ENCODE measurements at places on chromosomes 13 and 19.

DNA sequence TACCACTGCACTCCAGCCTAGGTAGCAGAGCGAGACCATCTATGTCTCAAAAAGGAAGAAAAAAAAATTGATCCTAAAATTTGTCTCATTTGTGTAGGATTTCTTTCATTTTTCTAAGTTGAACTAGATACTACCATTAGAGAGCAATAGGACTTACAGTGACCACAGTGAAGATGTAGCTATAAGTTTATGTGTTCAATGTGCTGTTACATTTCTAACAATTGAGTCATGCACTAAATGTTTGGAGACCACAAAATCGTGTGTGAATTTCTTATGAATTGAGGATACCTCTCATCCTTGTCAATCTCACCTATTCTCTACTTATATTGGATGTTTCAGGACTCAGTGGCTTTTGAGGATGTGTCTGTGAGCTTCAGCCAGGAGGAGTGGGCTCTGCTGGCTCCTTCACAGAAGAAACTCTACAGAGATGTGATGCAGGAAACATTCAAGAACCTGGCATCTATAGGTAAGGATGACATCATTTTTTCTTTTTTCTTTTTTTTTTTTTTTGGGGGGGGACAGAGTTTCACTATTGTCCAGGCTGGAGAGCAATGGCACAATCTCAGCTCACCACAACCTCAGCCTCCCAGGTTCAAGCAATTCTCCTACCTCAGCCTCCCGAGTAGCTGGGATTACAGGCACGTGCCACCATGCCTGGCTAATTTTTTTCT, 12.8 kb downstream of the ZNF791 start:
- no peak for DNase-seq

- no peak for DNase-seq
These were observed 69.7 kb downstream of the UFM1 start for GRCh38 chr13:38419312-38419873.

DNA sequence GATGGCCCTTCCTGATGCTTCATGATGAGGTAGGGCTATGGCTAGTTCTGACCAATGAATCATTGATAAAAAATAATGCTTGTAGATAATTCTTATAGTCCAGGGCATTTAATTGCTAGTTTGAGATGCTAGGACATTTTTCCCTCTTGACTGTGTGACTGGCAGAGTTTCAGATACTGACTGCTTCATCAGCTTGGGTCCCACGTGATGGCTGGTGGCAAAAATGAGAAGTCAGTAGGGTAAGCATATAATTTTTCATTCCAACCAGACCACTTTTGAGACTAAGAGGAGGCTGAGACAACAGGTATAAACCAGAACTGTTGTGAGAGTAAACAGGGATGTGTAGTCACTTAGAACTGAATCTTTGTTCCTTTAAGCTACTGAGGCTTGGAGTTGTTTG, 183.3 kb downstream of the HS6ST3 start:
- no peak for DNase-seq

- DNase-seq = no peak
These were observed 15.6 kb upstream of the DCUN1D2 start for GRCh38 chr13:113506025-113506685.

- peak; percentile 17 for DNase-seq
These were observed 704.4 kb upstream of the PCDH20 start for GRCh38 chr13:62119739-62120700.

GRCh38 chr19:495402-496111, 729 bp upstream of the MADCAM1 start:
- peak; percentile 84 for DNase-seq

GRCh38 chr13:101346161-101346560, 70.1 kb downstream of the NALCN start:
- no peak for DNase-seq

DNA sequence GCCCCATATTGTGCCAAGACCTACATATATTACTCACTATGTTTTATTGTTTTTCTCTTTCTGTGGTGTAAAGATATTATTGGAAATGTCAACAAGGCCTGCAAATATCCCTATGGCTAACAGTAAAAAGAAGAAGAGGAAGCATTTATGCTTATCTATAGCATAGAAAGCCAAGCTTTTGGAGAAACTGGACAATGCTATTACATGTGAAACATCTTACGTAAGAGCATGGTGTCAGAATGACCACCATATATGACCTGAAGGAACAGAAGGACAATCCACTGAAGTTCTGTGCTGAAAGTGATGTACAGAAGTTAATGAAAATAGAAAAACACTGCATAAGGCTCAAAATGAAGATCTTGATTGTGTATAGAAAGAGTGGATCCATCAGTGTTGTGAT, 145.2 kb downstream of the KCTD12 start:
- DNase-seq = no peak

DNA sequence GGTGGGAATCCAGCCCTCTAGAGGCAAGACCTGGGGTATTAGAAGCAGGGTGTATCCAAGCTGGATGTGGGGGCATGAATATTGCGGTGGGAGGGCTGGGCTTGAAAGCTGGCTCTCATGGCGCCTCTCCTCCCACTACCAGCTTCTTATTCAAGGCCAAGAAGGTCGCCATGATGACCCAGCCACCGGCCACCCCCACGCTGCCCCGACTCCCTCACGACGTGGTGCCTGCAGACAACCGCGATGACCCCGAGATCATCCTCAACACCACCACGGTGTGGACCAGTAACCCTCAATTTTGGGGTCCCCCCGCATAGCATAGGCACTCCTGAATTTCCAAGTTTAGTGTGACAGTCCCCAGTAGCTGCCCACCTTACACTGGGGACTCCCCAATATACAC, 41.7 kb downstream of the RYR1 start:
- no peak for DNase-seq

GRCh38 chr19:4738734-4739133, 15.1 kb upstream of the DPP9 start:
- no peak for DNase-seq

DNA sequence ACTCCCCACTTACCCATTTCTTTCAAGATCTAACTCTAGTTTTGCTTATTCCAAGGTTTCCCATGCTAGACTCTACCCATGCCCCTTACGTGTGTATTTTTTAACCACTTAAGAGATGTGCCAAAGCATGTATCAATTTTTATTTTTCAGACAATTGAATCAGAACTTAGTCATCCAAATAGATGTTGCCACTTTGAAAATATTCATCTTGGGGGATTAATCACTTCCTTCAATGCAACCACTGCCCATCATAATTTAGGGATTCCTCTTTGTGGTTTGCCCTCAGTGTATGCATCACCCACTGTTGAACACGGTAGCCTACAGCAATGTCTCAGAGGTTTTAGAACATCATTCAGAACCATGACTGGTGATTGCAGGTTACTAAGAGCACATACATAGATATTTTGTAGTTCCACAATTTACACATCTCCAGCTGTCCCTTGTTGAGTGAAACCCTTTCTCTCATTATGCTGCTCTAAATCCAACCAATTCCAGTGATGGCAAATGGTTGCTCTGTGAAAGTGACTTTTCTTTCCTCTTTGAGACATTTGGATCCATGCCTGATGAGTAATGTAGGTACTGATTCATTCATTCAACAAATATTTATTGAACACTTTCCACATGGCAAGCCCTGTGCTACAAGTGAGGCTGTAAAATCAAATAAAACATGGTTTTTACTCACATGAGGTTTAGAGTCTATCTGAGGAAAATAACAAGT, 60.6 kb upstream of the SERP2 start:
- DNase-seq = no peak

DNA sequence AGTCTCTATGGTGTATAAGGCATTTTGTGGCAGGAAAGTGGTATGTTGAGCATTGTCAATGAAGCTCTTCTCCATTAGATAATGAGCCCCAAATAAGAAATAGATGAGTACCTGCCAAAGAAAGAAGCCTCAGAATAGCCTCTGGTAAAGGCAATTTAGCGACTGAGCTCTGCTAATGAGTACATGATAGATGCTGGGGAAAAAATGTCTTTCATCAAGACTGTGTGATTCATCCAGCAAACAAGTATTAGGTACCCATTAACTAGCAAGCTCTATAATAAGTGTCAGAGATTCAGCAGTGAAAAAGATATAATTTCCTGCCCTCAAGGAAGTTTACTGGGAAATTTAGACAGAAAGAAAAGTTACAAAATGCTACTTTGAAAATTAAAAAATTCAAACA, 294.6 kb downstream of the ITGBL1 start:
- no peak for DNase-seq

DNA sequence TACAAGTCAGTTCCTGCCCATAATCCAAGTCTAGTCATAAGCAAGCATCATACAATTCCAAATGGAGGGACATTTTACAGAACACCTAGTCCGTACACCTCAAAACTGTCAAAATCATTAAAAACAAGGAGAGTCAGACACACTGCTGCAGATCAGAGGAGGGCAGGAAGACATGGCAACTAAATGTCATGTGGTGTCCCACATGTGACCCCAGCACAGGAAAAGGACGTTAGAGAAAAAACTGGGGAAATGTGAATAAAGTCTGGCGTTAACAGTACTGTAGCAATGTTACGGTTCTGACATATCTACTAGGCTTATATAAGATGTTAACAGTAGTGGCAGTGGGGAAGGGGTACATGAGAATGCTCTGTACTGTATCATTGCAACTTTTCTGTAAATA, 2.3 kb downstream of the ZSCAN5A start:
- no peak for DNase-seq

GRCh38 chr19:19548915-19549759, 11.1 kb downstream of the CILP2 start:
- DNase-seq = no peak

- no peak for DNase-seq
These were observed 345.8 kb downstream of the KLF5 start for GRCh38 chr13:73404581-73404980.

- peak; percentile 61 for DNase-seq
These were observed 16.8 kb downstream of the SPC24 start for GRCh38 chr19:11138601-11139300.

DNA sequence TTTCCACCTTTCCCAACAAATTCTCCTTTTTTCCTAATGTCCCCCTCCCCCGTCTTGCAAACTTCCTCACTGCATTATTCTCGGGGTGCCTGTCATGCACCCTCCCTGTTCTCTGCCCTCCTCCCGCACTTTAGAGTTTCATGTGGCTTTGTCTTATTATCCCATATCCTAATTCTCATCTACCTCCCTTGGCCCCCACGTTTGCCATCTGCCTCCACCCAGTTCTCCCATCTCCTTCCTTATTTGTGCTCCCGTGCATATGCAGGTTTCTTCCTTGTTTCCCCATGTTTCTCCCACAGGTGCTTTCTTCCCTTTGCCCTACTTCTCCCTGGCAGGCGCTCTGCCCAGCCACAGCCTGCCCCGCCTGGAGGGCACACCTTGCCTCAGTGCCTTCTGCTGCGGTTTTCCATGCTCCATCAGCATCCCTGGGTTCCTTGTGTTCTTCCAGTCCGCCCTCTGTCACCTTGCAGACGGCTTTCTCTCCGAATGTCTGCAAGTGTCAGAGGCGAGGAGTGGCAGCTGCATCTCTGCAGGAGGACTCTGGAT, 1.5 kb downstream of the SPATA13 start:
- DNase-seq = no peak
